ENCODE measurements at places on chromosomes 3 and 15.

- DNase-seq = no peak
Measured at GRCh38 chr3:195179776-195180489, 91.0 kb downstream of the XXYLT1 start.

GRCh38 chr3:45064512-45065372 is 38.6 kb downstream of the CLEC3B start:
- DNase-seq = no peak

DNA sequence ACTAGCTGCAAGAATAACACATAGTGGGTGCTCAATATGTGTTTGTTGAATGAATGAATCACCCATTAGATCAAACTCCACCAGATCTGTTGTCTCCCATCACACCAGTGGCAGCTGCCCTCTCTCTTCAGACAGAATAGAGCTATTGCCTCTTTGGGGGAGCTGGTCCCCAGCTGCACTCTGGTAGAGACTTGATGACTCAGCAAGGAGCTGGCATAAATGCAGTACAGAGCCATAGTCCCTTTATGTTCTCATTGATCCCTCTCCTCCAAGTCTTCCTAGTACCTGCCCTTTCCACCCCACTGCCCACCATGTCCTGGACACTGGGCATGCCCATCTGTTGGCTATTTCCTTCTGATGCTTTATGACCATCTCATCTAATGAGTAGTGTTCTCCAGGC is 361.9 kb downstream of the LRTM1 start:
- no peak for DNase-seq

GRCh38 chr3:14177580-14178246 is 688 bp downstream of the XPC start:
- peak; percentile 61 for DNase-seq

GRCh38 chr3:127033786-127034185 is 50.9 kb downstream of the PLXNA1 start:
- DNase-seq = no peak

DNA sequence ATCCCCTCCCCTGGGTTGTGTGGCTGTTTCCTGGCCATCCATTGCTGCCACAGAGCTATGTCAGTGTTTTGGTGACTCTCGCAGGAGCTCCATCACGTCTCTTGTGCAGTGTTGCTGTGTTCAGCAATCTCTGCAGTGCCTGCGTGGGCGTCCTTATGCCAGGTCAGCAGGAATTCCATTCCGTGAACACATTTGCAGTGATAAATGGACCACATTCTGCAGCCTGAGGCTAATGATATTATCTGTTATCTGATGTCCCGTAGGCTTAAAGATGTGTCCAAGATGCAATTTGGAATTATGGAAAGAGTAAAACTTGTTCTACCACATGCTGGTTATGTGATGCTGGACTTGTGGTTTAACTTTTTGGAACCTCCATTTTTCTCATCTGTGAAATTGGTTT is 25.5 kb upstream of the COL6A6 start:
- DNase-seq = no peak
